ENCODE measurements at places on chromosomes 5 and 9.

DNA sequence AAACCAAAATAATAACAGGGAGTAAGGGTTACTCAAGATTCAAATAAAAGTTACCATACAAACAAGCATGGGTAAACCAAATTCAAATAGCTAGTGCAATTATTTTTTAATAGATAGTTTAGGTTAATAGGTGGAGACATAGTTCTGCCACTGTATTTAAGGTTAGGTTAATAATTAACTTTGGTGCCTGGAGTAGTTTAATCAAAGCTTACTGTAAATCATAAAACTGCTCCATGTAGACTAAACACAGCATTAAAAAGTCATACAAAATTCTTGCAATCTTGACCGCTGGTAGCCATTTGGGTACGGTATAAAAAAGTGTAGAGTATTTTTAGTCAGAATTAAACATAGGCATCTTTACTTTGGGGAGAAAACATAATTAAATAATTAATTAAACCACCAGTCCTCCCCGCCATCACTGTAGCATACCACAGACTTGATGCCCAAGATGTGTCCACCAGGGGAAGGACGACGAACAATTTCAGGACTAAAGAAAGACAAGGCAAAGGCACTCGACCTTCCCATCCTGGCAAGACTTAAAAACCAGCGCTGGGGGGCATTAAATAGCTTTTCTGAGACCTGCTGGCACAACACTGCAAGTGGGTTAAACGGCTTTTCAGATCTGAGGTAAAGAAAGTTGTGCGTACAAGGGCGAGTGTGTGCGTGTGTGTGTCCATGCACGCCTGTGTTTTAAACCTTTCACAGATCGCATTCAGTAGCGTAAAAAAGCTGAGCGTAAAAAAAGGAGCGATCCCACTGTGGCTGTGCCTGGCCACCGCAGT lies 2.9 kb downstream of the SEMA6A start:
- no peak for DNase-seq

GRCh38 chr5:149426931-149427330 lies 47.8 kb upstream of the IL17B start:
- DNase-seq = no peak

DNA sequence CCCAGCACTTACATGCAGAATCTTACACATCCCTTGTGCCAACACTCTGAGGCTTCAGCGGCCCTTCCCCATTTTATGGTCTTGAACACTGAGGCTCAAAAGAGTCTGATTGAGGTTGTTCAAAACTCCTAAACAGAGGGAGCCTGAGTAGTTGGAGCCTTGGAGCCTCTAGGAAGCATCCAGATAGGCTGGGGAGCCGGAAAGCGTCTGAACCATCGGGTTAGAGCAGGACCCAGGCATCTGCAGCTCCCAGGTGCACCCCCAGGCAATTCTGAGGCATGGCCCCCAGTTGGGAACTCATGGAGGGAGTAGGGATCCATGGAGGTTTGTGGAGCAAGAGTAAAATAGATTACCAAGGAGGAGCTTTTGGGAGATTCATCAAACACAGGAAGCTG lies 3.8 kb downstream of the OLFML2A start:
- DNase-seq = no peak

DNA sequence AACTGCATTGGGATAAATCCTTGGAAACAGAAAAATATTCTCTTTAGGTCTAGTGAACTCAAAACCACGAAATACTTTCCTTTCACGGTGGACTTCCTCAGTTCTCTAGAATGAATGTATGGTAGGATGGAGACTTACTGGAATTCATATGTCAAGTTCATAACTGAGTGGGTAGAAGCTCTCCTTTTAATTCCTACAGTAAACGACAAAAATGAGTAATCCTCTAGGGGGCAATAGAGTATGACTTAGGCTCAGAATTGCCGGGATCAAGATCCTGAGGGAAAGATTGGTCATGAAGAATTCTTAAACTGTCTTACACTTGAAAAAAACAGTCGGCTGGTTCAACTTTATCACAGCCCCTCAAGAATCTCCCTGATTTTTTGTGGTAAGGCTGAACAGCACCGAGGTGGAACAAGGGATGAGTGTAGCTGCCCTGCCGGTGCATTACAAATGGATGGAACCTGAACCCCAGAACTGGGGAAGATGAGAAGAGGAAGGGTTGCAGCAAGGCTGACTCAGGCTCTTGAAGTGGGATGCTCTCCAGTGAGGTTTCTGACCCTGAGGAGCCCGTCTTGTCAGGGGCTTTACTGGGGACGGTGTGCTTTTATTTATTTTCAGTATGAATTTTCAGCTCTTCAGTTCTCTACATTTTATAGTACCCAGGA lies 14.0 kb upstream of the LOX start:
- no peak for DNase-seq

GRCh38 chr5:158811921-158812320 lies 287.8 kb downstream of the EBF1 start:
- no peak for DNase-seq

DNA sequence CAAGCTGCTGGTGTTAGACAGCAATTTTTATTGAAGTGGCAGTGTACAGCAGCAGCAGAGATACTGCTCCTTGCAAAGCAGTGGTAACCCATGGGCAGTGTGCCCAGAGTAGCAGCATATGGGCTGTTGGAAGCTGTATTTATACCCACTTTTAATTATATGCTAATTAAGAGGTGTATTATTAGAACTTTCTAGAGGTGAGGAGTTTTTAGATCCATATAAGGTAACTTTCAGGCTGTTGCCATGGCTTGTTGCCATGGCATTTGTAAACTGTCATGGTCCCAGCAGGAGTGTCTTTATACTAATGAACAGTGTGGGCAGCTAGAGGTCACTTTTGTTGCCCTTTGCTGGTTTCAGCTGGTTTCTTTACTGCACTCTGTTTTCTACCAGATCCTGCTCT lies 3.7 kb upstream of the PJA2 start:
- DNase-seq = no peak

GRCh38 chr5:105630803-105631202 lies 2039.9 kb downstream of the EFNA5 start:
- DNase-seq = no peak

DNA sequence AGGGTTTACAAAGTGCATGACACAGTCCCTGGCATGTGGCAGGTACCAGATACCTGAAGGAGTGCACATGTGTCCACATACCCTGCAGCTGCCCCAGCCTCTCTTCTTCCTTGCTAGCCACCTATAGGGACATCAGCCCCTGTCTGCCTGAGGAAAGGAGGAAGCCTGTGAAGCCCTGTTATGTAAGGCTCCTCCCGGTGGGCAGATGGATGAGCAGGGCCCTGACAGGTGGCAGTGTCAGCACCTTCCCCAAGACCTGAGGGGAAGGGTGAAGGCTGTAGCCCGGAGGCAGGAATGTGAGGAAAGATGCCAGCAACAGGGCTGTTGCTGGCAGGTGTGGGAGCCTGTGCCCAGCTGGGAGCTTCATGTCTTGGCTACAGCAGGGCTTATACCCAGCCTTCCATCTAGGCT lies 21.7 kb downstream of the TCF7 start:
- DNase-seq = no peak

DNA sequence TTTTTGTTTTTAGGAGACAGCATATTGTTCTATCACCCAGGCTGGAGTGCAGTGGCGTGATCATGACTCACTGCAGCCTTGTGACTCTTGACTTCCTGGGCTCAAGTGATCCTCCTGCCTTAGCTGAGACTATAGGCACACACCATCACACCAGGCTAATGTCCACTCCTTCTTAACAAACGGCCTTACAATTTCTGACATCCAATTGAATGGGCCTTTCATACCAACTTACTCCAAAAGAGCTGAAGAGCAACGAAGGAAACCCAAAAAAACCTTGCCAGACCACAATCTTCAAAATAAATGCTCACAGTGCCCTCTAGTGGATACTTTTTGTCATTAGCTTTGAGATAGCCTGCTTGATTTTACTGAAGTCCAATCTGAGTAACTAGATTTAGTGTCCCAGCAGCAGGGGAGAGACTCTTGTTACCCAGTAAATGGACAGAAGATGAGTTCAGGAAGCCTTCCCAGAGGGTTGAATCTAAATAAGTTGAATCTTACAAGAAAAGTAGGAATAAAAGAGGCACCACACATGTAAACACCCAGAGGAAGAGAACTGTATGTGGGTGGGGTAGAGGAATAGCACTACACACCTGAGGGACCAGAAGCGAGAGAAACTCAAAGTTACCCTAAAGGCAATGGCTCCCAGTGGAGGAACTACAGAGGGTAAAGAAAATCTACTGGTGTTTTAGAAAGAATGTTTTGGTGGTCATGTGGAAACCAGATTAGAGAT lies 9.3 kb downstream of the ZNF622 start:
- DNase-seq = no peak

DNA sequence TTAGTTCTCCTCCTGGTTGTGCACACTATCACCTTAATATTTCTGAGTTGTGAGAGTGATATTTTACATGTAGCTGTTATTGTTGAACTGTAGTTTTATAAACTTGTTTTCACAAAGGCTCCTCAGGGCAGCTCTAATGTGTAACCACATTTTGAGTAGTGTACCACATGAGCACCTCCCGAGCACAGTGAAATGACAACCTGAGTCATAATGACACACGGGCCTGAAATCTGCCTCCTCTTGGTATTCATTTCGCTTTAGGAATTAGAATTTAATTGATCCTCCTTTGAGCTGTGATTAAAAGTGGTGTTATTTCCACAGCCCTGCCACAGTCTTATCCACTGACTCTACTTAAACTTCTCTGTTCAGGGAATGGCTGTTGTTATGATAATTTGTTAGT lies 7.9 kb downstream of the MTRR start:
- DNase-seq = no peak

- no peak for DNase-seq
Measured at GRCh38 chr9:114947058-114947457, 16.7 kb upstream of the TNFSF8 start.

DNA sequence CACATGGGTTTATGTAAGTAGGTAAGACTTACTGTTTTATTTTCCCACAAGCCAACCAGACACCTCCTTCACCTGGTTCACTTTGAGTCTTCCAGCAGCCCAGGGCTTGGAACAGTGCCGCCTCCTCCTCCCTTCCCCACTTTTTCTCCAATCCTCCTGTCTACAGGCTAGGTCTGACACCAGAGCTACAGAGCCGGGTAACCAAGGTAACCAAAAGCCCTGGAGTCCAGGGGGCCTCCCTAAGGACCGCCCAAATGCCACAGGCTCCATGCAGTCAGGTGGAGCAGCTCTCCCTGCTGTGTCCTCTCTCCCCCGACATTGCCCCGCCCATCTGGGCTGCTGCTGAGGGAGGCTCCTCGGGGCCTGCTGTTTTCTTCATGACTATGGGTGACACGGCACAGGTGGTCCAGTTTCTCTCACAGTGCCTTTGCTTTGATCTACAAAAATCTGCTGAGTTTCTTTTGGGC lies 138.0 kb upstream of the EFNA5 start:
- no peak for DNase-seq

DNA sequence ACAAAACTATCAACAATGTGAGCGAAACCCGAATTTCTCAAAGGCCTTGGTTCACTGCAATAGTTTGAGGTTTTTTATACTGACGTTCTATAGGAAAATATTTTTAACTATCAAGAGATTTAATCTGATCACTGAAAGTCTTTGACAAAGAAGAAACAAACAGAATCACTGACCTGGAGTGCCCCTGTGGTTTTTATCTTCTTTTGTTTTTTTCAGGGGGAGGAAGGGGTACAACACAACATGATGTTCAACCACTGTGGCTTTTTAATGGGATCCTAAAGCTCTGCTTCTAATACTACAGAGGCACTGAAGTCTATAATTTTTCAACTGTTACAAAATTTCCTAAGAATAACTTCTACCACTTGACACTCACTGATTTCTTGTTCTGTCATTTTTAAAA lies 185.9 kb downstream of the AP3B1 start:
- no peak for DNase-seq

All from esophagus squamous epithelium (tissue), 5 donors.